ENCODE measurements at places on chromosomes 5 and 9.
A peak's percentile ranks its signal among the peaks of the same experiment; 100 is the strongest.

- DNase-seq = no peak
These were observed 162.9 kb downstream of the FGF1 start for GRCh38 chr5:142522983-142523382.

DNA sequence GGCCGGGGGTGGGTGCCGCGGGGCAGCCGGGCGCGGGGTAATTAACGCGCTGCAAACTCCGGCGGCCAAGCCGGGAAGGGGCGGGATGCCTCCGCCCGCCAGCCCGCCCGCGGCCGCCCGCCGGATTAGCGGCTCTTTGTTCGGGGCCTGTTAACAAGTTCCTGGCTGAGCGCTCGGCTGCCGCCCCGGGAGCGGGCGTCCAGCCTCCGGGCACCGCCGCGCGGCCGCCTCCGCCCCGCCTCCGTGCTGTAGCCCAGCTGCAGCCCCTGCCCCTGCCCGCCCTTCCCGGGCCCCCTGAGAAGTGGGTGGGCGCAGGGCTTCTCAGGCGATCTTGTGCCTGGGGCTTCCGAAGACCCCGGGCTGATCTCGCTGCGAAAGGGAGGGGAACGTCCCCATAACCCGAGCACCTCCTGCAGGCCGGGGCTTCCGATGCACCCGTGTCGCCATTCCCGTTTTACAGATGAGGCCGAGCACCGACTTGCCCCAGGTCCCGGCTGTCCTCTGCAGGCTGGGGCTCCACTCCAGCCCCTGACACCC, 7.5 kb downstream of the UNC5A start:
- DNase-seq = no peak

GRCh38 chr5:2068531-2068930, 185.8 kb upstream of the IRX4 start:
- DNase-seq = no peak

DNA sequence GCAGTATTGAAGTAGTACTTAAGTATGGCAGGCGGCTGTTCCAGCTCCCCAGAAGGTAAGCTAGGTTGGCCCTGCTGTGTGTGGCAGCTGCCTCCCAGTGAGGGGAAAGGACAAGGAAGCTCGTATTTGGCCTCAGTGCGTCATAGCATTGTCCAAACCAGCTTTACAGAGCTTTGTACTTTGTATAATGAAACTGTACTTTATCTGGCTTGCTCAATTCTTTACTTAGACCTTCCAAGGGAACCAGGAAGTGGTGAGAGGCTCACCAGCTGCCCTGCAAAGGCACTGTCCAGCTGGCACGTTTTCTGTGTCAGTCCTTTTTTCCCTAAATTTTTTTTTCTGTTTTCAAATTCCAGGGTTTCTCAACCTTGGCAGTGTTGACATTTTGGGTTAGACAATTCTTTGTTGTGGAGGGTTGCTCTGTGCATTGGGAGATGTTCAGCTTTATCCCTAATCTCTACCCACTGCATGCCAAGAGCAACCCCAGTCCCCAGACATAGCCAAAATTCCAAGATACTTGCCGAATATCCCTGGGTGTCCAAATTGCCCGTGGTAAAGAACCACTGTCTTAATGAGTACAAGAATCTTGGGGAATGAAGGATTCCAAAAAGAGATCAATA, 474.5 kb downstream of the LRRC70 start:
- DNase-seq = no peak

- DNase-seq = peak; percentile 77
These were observed 4.5 kb upstream of the SET start for GRCh38 chr9:128684325-128685199.

GRCh38 chr9:136311051-136312008, 7.4 kb upstream of the CCDC187 start:
- no peak for DNase-seq

GRCh38 chr5:181217803-181218062, 5.3 kb upstream of the TRIM41 start:
- DNase-seq = peak; percentile 43

DNA sequence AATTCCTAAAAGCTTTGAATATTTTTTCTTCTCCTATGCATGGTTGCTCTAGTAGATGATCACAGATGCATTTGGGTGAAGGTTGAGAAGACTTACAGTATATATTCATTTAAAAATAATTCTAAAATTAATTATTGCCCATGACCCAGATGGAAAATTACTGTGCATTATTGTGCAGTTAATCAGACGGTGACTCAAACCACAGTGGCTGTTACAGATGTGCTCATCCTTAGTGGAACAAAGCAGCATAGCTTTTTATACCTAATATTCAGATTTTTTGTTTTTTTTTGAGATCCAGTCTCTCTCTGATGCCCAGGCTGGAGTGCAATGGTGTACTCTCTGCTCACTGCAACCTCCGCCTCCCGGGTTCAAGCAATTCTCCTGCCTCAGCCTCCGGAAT, 10.7 kb downstream of the OR2V1 start:
- no peak for DNase-seq

DNA sequence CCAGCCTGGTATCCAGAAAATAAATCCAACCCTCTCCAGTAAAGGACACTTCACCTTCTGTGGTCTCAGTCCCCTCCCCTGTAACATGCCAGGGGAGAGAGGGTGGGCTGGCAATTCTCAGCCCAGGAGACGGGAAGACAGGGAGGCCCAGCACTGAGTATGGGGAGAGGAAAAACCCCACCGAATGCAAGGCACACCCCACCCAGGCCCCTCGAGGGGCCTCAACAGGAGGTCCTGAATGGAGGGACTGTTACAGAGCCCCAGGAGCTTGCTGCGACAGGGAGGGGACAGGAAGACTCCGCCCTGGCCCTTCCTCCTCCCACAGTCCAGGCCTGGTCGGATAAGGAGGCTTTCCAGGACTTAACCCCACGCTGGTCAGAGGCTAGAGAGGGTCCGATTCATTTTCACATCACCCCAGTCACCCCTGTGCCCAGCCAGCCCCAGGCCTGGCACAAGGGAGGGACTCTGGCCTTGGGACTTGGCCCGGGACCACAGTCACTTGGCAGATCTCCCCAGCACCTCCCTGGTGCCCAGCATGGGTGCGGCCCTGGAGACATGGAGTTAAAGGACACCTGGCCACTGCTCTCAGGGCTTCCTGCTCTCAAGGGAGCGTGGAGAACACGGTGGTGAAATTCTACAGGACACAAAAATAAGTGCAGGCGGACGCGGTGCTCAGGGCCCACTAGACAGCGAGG, 44.9 kb upstream of the STXBP1 start:
- no peak for DNase-seq

GRCh38 chr9:75229605-75230332, 141.5 kb downstream of the OSTF1 start:
- DNase-seq = no peak

GRCh38 chr9:16309082-16309468, 561.4 kb downstream of the BNC2 start:
- DNase-seq = no peak

DNA sequence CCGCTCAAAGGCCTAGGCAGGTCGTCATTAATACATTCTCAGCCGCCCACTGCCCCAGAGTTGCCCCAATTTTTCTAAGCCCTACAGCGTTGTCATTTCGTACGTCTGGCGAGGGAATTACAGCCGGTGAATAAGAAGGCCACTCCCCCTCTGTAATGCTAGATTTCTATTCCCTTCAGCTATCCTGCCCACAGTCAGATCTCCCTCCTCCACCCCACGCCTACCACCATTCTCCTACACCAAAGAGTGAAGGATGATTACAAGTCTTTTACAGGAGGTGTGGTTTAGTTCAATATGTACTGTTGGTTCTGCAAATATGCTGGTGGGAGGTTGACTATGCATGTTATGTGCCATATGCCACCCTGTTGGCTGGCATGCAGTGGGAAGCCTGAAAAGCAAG, 83.7 kb upstream of the SMIM15 start:
- no peak for DNase-seq

DNA sequence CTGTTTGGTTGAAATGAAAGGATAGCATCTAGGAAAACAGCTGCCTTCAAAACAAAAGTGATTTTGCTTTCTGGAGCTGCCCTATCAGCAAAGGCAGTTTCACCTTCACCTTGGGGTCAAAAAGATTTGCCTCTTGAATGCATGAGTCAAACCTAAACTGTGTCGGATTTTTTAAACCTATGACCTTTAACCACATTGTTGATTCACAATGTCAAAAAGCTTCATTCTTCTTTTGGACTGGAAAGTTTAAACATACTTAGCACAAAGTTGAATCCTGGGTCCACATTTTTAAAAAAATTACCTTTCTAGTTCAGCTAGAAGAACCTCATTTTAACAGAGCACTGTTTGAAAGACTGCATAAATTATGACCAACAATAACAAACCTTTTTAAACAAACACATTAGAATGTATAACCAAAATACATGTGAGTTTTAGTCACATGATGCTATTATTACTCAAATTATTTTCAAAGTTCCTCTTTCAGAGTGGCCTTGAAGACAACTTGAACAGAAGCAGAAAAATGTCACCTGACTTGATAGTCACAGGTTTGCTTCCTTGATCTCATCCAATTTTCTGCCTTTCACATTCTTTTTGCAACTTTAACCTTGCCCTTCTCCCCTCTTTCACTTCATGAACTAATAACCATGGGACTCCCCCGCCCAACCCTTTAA, 109.7 kb upstream of the LHFPL2 start:
- DNase-seq = no peak

DNA sequence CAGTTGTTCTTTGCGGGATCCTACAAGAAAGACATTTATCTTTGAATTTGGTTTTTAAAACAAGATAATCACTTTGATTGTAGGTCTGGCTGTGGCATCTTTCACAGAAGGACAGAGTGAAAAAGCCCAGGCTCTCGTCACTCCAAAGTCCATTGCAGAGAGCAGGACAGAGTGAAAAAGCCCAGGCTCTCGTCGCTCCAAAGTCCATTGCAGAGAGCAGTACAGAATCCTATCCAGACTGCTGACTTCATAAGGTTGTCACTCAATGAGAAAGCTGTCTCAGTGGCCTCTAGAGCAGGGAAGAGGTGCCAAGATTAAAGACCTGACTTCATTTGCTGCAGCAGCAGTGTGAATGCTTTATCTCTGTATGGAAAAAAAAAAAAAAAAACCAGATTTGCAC, 16.3 kb upstream of the GPX8 start:
- no peak for DNase-seq

DNA sequence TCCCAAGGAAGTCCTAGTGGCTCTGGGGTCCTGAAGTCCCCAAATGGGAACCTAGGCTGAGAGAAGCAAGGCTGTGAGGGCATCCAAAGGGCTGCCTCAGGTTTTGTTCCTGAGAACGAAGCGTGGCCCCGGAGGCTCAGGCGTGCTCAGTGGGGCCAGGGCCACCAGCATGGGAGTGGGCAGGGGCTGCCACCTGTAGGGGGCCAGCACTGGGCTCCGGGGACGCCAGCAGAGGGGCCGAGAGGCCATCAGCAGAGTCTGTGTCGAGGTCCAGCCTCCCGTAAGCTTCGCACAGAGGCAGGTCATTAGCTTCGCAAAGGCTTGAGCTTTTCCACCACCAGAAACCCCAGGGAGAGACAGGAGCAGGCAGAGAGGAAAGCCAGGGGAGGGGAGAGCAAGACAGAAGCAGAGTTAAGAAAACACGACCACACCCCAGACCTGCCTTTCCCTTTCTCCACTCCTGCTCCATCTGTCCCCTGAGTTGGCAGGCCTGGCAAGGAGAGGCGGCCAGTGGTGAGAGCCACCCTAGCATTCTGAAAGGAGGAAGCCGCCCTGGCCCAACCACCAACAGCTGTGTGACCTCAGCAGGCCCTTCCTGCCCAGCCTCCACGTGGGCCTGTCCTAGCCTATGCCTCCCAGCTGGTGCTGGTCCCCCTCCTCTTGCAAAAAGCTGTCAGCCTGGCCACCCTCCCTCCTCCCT, 5.5 kb upstream of the SURF6 start:
- peak; percentile 26 for DNase-seq

- DNase-seq = no peak
These were observed 36.7 kb downstream of the ZNF618 start for GRCh38 chr9:113912816-113913215.

DNA sequence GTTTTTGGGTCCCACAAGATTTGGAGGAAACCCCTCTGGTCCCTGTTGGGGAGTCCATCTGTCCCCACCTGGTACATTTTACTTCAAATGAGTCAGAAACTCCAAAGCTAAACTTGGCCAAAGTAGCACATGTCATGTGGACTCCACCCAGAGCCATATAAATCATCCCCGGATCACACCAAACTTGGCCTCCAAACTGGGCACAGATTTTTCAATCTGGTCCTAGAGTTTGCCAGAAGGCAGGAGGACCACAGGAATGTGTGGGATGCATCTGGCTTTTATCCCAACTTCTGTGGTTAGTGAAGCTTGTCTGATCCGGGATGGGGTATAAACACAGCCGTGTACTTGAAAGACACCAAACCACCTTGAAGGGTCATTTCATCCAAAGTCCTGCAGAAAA, 66.3 kb downstream of the MAT2B start:
- no peak for DNase-seq

- no peak for DNase-seq
These were observed 116.0 kb upstream of the PPP1R26 start for GRCh38 chr9:135363596-135363995.

- no peak for DNase-seq
These were observed 16.6 kb downstream of the F2R start for GRCh38 chr5:76732405-76733048.

- DNase-seq = no peak
These were observed 115.6 kb upstream of the COL5A1 start for GRCh38 chr9:134525841-134526583.

- DNase-seq = no peak
These were observed 66.1 kb upstream of the EDIL3 start for GRCh38 chr5:84450617-84451414.

DNA sequence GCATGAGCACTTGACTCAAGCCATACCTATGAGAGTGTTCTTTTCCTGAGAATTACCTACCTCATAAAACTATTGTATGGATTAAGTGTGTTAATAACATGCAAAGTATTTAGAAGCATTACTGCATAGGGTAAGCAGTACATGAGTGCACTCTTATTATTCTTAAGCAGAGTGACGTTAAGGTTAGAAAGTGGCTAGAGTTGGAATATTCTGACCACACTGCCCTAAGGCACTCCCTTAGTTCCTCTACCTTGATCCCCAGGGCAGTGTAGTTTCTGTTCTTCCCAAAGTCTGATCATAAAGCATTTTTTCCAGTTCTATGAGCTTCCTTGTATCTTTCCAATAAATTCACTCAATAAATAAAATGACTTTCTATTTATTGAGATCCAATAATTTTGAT, 189.2 kb downstream of the PCSK1 start:
- no peak for DNase-seq

- peak; percentile 13 for DNase-seq
These were observed 75.5 kb downstream of the MAPKAP1 start for GRCh38 chr9:125631391-125632085.

DNA sequence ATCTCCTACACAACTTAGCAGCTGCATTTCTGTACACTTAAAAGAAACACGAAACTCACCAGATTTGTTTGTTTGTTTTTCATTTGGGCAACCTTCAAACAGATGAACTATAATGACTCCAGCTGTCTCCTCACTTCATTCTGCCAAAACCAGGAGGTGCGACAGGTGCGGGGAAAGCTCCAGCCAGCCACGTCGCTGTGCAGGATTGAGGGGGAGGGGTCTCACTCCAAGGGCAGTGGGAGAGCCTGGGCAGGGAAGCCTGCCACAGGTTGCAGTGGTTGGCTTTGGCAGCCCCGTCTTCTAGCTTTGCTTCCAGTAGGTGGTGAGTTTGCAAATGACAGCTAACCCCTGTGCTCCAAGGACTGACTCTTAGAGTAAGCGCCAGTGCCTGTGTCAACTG, 215.8 kb downstream of the CEMIP2 start:
- DNase-seq = no peak
